ENCODE measurements at places on chromosomes 11 and 22.

DNA sequence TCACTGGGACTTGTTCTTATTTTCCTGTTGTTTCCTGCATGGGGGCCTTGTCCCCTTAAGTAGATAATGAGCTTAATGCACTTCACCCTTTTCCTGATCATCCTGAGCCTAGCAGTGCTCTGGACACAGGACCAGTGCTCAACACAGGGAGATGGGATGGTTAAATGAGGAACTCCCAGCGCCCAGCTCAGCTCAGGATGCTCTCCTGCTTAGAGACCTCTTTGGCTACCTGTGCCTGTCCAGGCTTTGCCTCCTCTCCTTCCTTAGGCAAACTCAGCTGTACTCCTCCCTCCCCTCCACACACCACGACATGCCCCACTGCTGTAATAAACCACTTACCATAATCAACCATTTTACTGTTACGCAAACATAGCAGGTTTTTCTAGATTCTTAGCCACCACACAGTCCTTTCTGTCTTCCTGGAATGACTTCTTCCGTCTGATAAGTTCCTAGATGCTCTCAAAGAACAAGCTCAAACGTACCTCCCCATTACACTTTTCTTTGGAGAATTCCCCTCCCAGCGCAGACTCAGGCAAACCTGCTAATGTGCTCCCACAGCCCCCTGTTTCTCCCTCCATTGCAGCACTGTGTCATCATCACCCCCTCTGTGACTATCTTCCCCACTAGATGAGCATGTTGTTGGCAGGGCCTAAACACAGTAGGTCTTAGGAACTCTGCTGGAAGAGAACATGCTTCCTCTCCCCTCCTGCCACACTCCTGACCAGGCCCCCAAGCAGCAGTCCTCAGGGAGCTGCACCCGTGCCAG, 113.6 kb downstream of the MICAL2 start:
- peak; percentile 17 for DNase-seq

DNA sequence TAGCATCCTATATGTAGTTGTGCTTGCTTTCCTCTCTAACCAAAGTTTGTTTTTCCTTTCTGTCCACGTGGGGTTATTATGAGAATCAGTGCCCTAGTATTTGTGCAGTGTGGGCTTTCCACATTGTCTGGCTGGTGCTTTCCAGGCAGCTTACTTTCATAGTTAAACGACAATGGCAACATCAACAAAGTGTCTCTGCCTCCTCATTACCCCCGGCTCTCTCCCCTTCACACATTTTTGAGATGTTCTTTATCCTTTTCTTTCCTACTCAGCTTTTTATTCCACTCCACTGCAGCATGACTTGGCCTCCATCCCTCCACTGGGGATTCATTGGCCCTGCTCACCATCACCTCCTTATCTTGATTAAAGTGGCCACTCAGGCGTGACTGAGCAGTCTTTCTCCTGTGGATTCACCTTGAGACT, 19.1 kb downstream of the SPECC1L start:
- DNase-seq, result no peak

DNA sequence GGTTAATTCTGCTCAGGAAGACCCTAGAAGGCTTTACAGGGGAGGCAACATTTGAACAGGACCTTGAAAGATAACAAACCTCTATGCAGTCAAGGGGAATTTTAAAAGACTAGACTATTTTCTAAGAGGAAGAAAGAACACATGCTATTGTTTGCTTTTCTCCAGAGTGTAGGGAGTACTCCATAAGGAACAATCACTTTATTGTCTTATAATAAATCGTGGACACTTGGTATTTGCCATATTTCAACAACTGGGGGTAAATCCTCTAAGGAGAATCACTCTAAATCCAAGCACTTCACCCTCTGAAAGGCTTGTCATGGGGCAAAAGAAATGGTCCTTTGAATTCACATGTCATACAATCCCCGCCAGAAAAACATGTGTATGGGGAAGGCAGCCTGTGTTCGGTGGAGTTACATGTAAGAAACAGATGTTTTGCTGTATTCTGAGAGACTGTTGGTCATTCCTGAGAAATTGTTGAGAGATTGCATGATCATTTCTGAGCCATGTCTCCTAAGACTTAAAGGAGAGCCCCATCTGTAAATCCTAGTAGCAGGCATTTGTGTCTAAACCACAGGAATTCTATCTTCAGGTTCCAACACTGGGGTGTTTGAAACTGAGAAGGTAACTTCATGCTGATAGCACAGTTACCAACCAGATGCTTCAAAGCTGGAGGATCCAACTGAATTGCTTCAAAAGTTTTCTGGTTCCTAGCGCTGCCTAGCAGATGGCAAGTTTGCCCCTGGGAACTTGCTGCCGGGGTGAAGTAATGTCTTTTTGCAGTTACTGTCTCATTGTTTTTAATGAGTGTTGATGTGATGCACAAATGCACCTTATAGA, 66.8 kb downstream of the FZD4 start:
- DNase-seq, result no peak

DNA sequence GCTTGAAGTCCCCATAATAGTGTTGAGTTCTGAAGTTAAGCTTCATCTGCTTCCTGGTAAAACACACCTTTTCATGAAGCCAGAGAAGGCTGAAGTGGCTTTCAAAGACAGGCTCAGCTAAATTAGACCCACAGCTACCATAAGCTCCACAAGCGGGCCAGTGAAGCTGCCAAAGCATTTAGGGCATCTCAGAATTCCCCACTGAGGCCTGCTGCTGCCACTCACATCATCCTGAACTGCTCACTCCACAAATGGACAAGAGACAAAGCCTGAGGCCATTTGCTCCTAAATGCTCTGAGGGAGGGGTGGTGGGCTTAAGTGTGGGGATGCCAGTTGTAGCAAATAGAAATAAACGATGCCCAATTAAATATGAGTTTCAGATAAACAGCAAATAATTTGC, 14.6 kb downstream of the CCDC83 start:
- DNase-seq, result no peak

DNA sequence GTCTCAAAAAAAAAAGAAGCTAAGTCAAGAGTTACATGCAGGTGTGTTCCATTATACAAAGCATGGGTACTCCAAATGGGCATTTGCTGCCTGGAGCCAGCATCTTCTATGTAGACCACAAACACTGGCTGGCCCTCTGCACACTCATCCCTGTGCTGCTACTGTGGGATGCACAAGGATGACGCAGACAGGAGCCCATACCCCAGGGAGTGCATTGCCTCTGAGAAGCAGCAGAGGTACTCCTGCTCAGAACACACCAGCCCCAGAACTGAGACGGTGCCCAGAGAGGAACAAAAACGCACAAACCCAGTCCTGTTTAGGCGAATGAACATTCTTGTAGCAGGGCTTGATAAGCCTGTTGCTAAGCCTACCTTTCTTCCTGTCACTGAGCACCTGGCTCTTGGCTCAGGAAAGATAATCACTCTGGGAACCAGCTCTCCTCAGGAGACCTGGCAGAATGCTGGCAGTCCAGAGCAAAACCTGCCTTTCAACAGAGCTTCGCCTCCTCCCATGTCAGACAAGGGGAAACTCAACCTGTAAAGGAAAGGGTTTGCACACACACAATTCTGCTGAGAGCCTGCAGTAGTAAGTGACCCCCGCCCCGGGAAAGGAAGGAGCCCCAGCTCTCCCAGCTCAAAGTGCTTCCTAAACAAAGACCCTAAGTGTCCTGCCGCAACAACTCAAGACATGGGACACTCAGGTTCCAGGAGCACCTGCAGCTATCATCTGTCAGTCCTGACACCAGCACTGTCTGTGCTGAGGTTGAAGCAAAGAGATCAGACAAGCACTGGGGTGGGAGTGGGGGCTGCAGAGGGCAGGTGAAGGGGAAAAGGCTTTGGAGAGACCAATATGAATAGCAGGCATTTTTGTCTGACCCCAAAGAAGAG, 145.7 kb downstream of the TENM4 start:
- DNase-seq, result no peak

DNA sequence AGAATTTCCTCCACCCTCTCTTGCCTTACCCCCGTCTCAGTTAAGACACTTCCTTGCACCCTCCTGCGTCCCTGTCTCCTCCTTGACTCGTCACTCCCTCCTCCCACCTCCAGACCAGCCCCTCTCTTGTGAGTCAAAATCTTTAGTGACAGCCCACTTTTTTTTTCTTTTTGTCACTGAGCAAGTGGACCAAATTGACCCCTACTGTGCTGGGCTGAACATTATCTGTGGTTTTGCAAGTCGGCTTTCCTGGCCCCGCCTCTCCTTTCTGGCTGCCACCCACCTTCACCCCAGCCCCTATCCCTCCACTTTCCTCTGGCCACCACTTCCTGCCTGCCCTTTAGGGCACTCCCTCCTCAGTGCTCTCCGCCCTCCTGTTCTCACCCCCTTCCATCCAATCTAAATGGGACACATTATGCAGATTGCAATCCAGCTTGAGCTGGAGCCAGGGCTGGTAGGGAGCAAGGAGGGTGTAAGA, at the start of gene APLNR:
APLNR (minus strand) TSS at position 47 of the 478 bp plus-strand sequence. CDS start 246 bp downstream, outside the sequence.
- no peak for DNase-seq

- peak; percentile 32 for DNase-seq
Observed at GRCh38 chr11:35943713-35944502, at the start of gene LDLRAD3. Gene LDLRAD3 (plus strand): TSS chr11:35944062. CDS start chr11:35944099, 37 bp downstream.

DNA sequence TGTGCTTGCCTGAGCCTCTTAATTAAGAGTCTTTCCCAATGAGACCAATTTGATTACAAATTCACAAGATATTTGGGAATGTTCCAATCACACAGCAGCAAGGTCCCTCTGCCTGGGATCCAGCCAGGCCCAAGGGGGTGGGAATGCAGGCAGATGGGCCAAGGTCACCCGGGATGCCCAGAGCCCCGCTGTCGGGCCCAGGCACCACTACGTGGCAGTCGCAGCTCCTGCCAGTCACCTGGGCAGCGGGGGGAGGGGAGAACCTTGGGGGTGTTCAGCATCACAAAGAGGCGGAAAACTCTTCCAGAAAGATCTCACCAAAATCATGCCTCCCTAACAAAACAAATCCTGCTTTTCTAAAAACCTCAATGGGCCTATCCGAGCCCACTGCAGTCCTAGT, 30.9 kb downstream of the PPM1F start:
- DNase-seq, result no peak

DNA sequence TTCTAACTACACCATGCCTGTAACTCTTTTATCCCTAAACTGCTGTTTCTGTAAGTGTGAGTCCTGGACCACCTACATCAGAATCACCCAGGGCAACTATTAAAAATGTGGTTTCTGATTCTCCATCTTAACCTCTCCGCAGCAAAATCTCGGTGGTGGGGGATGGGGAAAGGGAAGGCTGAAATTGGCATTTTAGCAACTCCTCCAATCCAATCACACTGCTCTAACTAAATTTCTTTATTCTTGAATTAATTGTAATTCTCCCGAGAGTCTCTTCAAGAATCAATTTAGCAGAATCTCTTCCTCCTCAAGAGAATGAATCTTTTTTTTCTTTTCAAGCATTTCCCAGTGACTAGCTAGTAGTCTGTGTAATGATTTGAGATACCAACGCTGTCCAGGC, 36.2 kb downstream of the SEZ6L start:
- no peak for DNase-seq

GRCh38 chr22:20205464-20205963, 54.7 kb upstream of the CCDC188 start:
- no peak for DNase-seq

DNA sequence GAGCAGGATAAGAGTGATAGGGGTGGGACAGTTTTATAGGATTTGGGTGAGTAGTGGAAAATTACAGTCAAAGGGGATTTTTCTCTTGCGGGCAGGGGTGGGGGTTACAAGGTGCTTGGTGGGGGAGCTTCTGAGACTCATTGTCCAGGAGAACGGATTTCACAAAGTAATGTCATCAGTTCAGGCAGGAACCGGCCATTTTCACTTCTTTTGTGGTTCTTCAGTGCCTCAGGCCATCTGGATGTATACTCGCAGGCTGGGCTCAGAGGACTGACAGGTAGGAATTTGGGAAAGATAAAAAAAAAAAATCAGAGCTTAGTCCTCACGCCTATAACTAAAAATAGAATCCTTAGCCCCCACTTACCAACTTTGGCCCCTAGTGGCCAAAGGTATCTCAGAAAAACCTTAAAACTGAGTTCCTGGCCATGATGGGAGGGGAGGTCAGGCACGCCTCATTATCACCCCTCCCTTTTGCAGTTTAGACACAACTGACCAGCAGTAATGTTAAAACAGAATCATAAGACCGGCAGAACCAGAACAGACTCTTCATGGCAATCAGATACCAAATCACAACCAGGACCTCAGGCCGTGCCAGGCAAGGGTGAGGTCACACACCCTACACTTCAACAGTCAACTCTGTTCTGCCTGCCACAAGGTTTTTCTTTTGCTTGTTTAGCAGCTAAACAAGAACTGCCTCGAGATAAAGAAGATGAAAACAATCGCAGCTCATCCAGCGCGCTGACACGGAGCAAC, 8.9 kb upstream of the APOBEC3G start:
- no peak for DNase-seq

DNA sequence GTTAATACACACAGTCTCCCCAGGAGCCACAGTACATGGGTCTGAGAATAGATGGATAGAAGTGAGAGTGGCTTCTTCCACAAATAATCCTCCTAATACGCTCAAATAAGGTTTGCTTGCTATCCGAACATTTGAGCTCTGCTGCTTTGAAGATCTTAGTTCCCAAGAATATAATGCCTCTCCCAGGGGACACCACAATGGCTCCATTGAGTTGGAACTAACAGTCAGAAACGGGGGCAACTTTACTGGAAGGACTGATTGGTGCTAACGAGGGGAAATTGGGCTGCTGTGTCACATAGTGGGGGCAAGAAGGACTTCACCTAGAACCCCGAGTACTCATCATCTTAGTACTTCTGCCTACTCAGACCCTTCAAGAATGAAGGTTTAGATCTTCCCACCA, 66.2 kb downstream of the IGLL5 start:
- no peak for DNase-seq

DNA sequence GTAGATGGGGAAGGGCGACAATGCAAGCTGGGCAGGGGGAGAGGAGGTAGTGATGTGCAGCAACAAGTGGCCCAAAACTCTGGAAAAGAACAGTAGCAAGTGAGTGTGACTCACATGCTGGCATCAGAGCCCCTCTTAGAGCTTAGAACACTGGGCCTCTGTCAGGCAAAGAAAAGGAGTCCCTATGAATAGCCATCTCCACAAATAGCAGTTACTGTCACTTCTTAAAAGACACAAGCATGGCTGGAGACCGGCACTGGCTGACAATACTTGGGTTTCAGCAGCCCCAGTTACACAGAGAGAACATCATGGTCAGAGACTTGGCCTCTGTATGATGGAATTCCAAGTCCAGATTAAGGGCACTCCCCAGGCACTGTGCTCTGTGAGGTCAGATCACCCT, 58.2 kb downstream of the PRCP start:
- no peak for DNase-seq

GRCh38 chr11:79417069-79417920, 23.5 kb downstream of the TENM4 start:
- no peak for DNase-seq

- no peak for DNase-seq
Observed at GRCh38 chr11:8004008-8004407, 16.9 kb downstream of the EIF3F start.

DNA sequence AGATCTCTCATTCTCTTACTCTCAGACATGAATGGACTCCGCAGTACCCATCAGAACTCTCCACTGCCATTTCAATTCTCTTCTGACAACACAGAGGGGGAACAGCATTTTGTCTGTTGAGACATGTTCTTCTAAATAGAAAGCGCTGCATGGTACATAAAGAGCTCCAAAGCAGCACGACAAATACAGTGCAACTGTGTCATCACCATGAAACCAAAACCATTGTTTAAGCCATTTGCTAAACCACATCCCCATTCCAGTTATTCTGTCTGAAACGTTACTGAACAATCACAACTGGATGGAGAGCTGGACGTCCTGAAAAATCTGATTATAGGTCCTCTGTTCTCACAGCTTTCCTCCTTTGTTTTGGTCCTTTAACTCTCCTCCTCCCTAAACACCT, 17.9 kb upstream of the TENM4 start:
- DNase-seq, result no peak

- DNase-seq, result no peak
Observed at GRCh38 chr11:80980227-80980626, 1539.4 kb upstream of the TENM4 start.

- DNase-seq, result no peak
Observed at GRCh38 chr11:129945373-129945772, 50.0 kb upstream of the NFRKB start.

Measured in stimulated activated CD4-positive, alpha-beta T cell treated with anti-CD3 and anti-CD28 coated beads, Interleukin-4, amount 100 ng/mL, for 24 hours (primary cell).